ENCODE measurements at places on chromosomes 3 and 15.

DNA sequence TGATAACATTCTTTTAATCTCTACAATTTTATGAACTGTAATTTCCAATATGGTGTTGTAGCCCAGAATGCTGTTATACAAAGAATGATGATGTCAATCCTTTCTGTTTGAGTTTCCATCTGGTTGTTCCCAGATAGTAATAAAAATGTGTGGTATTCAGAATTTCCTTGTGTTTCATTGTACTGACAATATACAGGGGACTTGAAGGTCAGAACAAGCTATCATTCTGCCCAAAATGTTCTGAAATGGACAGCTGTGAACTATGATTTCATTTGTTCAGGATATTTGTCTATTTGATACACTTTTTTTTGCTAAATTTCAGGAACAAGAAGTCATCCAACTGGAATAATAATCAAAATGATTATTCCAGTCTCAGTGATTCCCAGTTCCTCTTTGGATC, 40.8 kb downstream of the C3orf62 start:
- DNase-seq, result no peak

DNA sequence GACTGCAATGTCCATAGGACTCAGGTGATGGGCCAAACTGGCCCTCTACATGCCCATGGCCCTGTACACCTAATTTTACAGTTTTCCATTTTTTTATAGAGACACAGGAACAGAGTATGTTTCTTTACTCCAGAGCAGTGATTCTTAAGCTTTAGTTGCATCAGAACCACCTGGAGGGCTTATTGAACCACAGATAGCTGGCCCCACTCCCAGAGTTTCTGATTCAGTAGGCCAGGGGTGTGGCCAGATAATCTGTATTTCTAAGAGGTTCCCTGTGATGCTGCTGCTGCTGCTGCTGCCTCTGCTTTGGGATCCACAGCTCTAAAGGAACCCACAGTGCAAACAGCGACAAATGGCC, 5.1 kb downstream of the RBP1 start:
- DNase-seq, result peak; percentile 68

- peak; percentile 31 for DNase-seq
Observed at GRCh38 chr3:117407317-117407716, 697.7 kb downstream of the TUSC7 start.

GRCh38 chr3:156108616-156109015, 11.8 kb upstream of the KCNAB1 start:
- DNase-seq, result no peak

DNA sequence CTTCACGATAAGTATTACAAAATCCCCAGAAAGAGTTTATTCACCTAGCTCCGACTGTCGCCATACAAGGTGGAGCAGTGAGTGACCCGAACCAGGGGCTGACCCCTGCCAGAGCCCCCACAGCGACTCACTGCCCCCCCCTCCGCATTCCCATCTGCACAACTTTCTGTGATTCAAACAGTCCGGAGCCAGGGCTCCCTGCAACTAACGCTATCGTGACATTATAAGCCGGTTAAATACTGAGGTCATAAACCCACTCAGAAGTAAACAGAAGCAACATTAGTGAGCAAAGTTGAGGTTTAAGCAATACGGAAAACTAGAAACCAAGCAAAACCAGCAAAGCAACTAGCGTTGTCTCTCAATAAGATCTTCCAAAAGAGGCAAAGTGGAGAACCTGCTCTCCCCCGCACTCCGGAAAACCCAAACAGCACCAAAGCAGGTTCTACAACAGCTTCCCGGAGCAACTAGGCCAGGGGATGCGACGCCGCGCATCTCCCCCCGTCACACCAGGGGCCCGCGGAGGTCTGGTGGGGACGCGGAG, 642 bp downstream of the SCAP start:
- DNase-seq, result no peak

DNA sequence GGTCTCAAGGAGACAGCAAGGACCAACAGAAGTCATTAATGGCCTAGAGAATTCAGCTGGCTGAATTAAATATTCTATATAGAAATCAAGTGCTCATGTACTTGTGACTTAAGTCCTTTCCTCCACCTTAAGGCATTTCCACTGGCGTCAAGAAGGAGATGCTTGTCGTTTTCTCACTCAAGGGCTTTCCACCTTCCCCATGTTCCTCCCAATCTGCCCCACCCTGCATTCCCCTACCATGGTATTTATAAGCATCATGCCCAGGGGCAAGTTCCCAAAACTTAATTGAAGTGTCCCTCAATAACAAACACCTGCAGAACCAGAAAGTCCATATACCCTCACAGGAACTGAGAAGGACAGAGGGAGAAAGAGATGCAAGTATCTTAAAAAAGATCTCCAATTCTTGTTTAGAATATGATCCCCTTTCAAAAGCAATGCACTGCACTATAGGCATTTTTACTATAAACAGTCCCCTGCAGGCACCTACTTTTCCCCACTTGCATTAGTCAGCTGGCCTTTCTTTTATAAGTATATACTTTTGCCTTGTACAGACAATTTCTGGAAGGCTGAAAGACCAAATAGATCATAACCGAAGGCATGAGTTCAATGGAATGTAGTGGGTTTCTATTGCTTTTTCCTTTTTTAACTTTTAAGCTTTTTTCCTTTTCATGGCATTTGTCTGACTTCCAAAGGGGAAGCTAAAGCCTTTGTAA, 29.6 kb downstream of the TMEM39A start:
- no peak for DNase-seq

DNA sequence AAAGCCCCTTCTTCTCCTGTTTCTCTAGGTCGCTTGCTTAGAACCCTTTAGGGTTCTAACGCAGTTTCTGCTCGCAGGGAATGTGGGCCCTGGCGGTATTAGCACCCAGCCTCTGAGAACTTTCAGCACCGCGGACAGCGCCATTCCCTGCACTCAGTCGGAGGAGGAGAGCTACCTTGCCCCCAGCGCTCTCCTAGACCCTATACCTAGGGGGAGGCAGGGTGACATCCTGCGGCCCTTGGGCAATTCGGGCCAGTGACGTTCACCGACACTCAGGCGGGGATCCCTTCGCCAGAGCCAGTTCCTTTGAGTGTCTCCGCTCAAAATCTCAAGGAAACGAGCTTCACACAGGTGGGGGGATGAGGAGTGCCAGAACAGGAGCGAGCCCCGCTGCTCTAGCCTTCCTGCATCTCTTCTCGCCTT, 1.3 kb downstream of the SLC7A14 start:
- peak; percentile 59 for DNase-seq

Measured in kidney tubule cell (primary cell).